ENCODE measurements at places on chromosomes 4 and X.

DNA sequence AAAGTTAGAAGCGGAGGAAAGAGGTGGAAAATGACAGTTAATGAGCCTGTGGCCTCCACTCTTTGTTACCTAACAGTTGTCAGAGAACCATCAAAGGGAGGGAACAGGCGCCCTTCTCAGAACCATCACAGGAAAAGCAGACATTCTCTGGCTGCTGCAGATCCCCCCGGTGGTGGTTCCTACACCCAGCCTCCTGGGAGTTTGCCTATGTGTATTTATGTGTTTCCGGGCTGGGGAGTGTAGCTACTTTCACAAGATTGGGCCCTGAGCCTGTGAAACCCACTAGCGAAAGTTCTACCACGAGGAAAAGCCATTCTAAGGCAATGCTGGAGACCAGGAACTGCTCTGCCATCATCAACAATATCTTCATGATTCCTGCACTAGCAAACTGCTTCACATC, 52.7 kb upstream of the BCOR start:
- no peak for DNase-seq

- DNase-seq = no peak
Observed at GRCh38 chrX:125204681-125205132, 115.0 kb upstream of the TEX13C start.

- DNase-seq = no peak
Observed at GRCh38 chrX:149003863-149004660, 501.0 kb downstream of the IDS start.

DNA sequence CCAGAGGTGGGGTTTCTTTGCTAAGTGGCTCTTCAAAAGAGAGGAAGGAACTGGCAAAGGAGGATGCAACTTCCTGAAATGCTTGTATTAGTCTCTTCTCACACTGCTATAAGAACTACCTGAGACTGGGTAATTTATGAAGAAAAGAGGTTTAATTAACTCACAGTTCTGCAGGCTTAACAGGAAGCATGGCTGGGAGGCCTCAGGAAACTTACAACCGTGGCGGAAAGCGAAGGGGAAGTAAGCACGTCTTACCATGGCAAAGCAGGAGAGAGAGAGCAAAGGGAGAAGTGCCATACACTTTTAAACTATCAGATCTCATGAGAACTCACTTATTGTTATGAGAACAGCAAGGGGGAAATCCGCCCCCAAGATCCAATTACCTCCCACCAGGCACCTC, 505.7 kb downstream of the ZNF674 start:
- DNase-seq = no peak

- DNase-seq = no peak
Observed at GRCh38 chrX:115642895-115643530, 82.0 kb downstream of the PLS3 start.

DNA sequence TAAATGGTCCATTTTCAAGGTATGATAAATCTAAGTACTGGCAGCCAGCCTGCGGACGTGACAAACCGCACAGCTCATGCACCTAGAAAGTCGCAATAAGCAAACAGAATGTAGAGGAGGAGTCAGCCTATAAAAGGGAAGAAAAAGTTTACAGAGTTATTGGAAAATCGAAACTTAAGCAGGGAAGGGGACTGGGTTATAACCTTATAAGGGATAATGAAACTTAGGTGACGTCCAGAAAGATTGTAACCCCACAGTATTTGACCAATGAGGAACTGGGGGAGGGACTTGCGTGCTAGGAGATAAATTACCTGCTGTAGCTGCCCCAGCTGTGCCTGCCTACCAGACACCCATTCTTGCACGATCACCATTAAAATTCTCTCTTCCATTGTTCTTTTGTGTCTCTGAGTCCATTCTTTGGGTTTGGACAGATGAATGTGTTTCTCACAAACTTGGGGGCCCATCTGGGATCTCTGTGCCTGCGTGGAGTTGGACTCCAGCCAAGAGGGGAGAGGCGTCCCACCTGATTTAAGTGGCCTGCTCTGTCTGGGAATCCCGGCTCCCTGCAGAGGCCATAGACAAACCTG, 61.0 kb downstream of the ZCCHC12 start:
- DNase-seq = no peak

- DNase-seq = no peak
Observed at GRCh38 chrX:3143043-3143799, 102.0 kb downstream of the ARSF start.
